Stimulated activated CD8-positive, alpha-beta memory T cell treated with anti-CD3 and anti-CD28 coated beads, Interleukin-12 subunit alpha, Interleukin-12 subunit beta, amount 100 ng/mL, for 1 hour (primary cell): ENCODE measurements at places on chromosomes 5 and 9.

DNA sequence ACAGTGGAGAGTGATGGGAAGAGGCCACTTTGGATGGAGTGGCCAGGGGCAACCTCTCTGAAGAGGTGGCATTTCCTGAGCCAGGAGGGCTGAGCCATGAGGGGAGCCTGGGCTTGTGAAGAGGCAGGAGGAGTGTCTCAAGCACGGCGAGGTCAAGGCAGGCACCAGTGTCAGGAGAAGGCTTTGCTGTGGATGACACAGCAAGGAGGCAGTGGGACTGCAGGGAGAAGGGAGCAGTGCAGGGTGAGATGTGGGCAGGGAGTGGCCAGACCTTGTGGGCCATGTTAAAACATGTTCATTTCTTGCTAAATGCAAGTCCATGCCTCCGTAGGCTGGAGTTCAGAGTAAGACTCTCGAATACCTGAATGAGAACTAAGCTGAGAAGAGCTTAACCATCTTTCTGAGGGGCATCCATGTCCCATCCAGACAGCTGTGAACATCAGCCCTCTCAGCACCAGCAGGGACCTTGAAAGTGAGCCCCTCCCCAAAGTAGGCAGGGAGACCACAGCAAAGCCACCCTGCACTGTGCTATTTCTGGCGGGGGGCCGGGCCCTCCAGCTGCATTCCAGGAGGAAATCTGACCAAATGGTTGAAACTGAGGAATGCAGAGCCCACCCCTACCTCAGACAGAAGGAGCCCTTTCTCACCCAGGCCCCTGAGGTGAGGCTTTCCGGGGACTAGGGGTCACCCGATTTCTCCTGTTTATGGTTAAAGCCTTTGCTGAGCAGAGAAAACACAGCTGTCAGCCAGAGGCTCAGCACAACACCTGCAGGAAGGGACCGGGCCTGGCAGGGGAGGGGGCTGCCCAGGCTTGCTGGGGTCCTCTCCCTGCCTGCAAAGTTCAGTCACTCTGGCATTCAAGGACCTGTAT, 16.1 kb upstream of the ARSI start:
- DNase-seq, result no peak

DNA sequence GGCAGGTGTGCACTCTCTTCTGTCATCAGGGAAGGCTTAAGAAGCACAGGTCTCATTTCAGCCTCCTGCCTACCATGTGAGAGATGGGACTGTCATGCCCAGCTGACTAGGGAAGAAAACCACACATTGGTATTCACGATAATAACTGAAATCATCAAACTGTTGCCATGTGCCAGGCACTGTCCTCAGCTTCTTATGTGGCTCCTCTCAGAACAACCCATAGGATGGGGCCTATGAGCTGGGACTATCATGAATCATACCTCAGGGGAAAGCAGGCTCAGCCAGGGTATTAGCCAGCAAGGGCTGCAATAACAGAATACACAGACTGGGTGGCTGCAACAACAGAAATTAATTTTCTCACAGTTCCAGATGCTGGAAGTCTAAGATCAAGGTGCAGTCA, 3.3 kb downstream of the AFAP1L1 start:
- no peak for DNase-seq

DNA sequence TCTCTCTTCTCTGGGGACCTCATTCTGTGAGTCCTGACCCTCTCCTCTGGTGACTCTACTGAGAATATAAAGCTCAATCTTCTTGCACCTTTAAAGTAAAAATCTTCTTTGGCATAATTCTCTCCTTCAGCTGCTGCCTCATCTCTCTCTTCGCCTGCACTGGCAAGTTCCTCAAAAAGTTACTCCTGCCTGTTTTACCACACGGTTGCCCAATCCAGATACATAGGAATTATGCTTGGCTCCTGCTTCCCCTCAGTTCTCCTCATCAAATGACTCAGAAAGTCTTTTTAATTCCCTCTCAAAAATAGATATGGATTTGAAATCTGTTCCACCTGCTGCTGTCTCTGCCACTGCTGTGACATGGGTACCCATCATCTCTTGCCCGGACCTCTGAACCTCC, 14.4 kb upstream of the HRCT1 start:
- no peak for DNase-seq

- no peak for DNase-seq
These were observed 175.9 kb downstream of the MAN2A1 start for GRCh38 chr5:109865637-109866036.

GRCh38 chr9:2469681-2470221, 151.8 kb upstream of the VLDLR start:
- DNase-seq, result no peak

- no peak for DNase-seq
These were observed 74.7 kb downstream of the TEK start for GRCh38 chr9:27183701-27184100.

- no peak for DNase-seq
These were observed 35.3 kb upstream of the SPDL1 start for GRCh38 chr5:169548315-169548714.

DNA sequence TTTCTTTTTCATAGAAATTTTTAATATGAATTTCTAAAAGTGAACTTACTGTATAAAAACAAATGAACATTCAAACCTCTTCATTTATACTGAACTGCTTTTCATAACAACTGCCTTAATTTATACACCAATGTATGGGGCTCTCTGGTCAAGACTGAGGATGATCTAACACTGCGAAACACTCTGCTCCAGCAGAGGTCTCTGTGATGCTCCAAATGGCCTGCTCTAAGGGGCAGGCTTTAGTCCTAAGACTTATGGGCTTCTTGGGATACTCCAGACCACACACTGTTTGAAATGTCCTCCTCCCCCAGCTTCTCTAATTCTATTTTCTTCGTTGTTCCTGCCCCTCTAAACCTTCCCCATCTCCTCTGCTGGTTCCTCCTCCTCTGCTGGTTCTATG, 58.5 kb downstream of the LIFR start:
- DNase-seq, result no peak

DNA sequence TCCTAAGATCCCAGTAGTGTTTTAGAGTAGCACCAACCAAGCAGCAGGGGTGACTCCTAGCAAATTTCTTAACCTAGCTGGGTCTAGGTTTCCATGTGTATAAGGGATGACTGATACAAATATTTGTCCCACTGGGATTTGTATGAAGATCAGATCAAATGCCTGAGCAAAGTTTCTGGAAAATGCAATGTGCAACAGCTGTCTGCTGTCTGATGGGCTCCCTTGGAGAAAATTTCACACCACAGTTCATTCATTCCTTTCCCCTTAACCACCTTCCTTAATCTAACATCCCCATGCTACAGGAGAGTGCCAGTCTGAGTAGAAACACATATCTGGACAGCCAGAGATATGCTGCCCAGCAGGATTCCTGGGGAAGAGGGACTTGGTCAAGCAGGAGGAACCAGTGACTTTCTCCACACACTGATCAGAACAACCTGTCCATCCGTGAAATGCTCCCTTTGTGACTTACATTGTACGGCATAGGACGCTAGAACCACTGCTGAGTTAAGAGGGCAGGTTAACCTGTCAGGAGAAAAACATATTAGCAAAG, 53.3 kb downstream of the PTPN3 start:
- no peak for DNase-seq
